ENCODE measurements at places on chromosomes 16 and 17. TPM values are rescaled to one million over a fixed set of nuclear protein-coding genes. Genes with fewer than 3 reads are reported as not detected.

TMEM235 gene
- total RNA-seq, result not detected

NTN1 gene
- 0.29 TPM for total RNA-seq

CACNG4 gene
- not detected for total RNA-seq

RDM1 gene
- total RNA-seq, result not detected

SLC5A11 gene
- 0.14 TPM for total RNA-seq

KCNJ16 gene
- not detected for total RNA-seq

MYH13 gene
- not detected for total RNA-seq

VPS4A gene
- total RNA-seq, result 41.8 TPM

ATMIN gene
- 40.5 TPM for total RNA-seq

TNFRSF13B gene
- total RNA-seq, result not detected

TMEM92 gene
- not detected for total RNA-seq

ATP1B2 gene
- total RNA-seq, result not detected

AIPL1 gene
- total RNA-seq, result not detected

KRT25 gene
- not detected for total RNA-seq

ADGRG3 gene
- not detected for total RNA-seq

ADAP2 gene
- 3.1 TPM for total RNA-seq

OR3A3 gene
- not detected for total RNA-seq

MTMR4 gene
- 59.4 TPM for total RNA-seq

MLKL gene
- total RNA-seq, result 14.9 TPM

NFE2L1 gene
- total RNA-seq, result 420 TPM

DLX4 gene
- total RNA-seq, result not detected

PTGES3L gene
- 1.9 TPM for total RNA-seq

JMJD6 gene
- total RNA-seq, result 37.0 TPM

PHOSPHO1 gene
- 0.66 TPM for total RNA-seq

CHST5 gene
- under 0.01 TPM for total RNA-seq

CRISPLD2 gene
- 127 TPM for total RNA-seq
